ENCODE measurements at places on chromosomes 7 and 10.

DNA sequence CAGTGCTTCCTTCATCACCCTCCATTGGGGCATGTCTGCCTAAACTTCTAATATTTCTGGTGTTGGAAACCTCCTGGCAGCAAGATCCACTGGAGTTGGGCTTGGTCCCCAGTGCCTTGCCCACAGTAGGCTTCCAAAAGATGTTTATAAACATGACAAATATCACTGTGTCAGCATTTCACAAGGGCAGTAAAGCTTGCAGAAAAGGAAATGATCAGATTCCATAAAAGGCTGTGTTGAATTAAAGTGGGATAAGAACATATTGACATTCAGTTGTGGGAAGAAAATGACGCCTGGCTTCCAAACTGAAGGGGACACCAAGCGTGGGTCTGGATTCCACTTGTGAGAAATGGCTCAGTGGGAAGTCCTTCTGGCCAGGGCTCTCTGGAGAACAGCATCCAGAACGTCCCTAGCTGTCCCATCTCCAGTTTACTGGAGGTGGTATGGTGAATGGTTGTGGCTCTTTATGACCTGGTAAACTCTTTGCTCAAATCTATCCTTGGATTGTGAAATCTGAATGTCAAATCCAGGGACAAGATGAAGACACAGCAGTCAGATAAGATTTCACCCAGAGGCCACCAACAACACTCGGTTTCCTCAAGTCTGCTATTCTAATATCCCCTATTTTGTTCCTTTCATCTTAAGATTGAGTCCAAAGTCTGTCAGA is 287.2 kb downstream of the TNS3 start:
- no peak for DNase-seq

DNA sequence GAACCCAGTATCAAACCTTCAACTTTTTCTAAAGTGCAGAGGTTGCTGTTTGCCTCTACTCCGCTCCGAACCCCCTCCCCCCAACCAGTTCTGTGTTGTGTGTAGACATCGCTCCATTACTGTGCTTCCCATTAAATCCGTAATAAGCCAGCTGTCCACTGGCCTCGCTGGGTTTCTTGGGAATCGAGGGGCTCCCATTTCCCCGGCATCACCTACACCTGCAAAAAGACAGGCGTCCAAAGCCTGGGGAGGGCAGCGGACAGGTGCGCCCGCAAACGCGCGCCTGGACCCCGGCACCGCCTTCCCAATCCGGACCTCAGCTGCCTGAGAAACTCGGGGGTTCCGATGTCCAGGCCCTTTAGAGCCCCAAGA is 631 bp downstream of the RTKN2 start:
- DNase-seq: no peak

- DNase-seq: no peak
These were observed 204.1 kb downstream of the PHF14 start for GRCh38 chr7:11177793-11178192.

DNA sequence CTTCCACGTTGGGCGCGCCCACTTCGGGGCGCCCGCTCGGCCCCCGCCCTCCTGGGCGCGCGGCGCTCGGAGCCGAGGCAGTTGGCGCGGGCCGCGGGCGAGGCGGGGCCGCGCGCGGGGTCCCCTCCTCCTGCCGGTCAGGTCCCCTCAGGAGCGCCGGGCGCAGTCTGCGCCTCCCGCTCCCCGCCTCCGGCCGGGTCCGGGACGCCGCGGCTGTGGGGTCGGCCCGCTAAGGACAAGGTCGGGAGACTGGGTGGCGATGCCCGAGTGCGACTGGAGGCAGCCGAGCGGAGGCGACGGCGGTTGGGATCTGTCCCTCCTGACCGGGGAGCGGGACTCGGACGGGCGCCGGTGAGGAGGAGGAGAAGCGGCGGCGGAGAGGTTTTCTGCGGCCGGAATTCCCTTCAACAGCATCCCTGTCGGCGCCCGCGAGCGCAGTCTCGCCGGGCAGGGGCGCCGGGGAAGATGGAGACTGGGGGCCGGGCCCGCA is at the start of gene ATRNL1:
ATRNL1 (plus strand) TSS at position 80 of the 490 bp plus-strand sequence; CDS start at position 466, 386 bp downstream.
- peak; percentile 17 for DNase-seq

DNA sequence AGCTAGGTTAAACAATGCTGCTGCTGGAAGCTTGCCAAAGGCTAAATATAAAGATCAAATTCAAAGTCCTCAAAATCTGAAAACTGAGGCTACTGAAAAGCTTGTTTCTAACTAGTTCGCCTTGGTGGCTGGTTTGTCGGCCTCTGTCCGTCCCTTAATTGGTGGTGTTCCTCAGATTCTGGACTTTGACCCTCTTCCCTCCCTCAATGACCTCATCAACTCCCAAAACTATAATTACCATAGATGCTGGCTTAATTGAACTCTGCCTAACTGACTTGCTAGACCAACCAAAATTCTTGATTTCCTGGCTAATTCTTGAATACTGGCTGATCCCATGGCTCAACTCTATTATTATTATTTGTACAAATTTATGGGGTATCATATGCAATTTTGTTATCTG is 15.6 kb downstream of the ARHGAP21 start:
- DNase-seq: peak; percentile 30

- peak; percentile 62 for DNase-seq
These were observed 513 bp downstream of the ODAD2 start for GRCh38 chr10:27998178-27998953.

GRCh38 chr10:76091926-76092325 is 660.5 kb downstream of the LRMDA start:
- DNase-seq: no peak

GRCh38 chr7:2242541-2243429 is 759 bp downstream of the NUDT1 start:
- DNase-seq: peak; percentile 32

- no peak for DNase-seq
These were observed 182.1 kb downstream of the EVX1 start for GRCh38 chr7:27424749-27425148.

GRCh38 chr7:90320801-90321494 is at the start of gene FAM237B:
TSS of gene FAM237B (minus strand) at chr7:90321304. CDS start at chr7:90319748, 1,556 bp downstream.
- peak; percentile 20 for DNase-seq

GRCh38 chr7:149644754-149645153 is 128.6 kb downstream of the ZNF467 start:
- DNase-seq: no peak

DNA sequence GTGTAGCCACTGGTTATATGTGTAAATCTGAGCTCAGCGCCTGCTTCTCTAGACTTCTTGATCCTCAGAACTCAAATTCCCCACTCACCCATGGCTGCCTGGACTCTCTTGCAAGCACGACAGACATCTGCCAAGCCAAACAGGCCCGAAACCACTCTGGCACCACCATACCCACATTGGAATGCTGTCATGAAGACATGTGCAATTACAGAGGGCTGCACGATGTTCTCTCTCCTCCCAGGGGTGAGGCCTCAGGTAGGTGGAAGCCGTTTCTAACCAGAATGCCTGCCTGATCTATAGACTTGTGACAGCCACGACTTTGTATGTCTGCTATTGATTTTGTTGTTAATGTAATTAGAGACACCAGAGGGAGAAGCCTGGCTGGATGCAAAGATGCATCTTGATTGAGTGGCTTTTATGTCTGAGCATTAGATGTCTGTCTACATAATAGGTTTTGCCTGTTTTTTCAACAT is 4.0 kb downstream of the BAMBI start:
- DNase-seq: no peak

DNA sequence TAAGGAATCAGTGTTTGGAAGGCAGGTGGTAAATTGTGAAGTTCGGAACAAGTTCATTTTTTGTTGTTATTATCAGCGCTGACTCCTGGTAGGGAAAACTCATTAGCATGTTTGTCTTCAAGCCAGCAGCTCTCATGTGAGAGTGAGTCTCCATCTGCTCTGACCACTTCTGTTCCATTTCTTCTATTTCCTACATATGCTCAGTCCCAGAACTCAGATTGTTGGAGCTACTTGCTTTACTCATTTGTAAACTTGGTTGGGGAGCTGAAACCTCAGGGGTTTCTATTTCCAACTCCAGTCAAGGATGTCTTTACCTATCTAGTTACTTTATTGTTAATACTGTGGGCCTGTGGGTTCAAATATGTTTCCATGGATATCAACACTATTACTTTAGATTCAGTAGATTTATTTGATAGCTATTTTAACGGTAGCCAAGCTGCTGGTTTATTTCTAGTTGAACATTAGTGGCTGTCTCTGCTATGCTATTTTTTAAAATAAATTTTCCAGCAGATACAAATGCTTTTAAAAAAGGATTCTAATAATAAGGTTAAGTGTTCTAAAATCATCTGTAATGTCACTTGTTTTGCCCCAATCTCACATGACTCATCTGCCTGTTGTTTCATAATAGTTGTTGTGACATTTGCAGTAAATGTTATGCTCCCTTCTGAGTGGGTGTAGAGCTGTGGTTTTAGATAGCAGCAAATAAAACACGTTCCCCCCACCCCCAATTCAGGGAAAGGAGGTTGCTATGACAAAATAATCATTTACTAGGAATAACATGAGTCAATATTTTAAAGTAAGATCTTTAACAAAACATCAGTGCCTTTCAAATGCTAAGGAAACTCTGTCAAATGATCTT is 143.3 kb downstream of the HDAC9 start:
- no peak for DNase-seq

DNA sequence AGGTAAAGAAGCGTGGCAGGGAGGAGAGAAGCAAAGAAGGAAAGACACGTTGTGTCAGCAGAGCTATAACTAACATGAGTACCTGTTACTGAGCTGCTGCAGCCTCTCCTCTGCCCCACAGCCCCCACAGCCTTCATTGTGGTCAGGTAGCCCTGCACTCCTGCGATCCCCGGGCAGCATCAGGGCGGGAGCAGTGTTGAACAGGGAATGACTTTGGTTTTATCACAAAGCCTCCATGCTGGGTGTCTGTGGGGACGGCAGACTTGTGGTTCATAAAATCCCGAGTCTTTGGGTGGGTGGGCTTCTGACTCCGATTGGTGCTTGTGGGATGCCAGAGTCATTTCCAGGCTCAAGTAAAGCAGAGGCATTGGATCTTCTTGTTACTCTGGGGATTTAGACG is 14.8 kb upstream of the PRKAG2 start:
- DNase-seq: no peak

DNA sequence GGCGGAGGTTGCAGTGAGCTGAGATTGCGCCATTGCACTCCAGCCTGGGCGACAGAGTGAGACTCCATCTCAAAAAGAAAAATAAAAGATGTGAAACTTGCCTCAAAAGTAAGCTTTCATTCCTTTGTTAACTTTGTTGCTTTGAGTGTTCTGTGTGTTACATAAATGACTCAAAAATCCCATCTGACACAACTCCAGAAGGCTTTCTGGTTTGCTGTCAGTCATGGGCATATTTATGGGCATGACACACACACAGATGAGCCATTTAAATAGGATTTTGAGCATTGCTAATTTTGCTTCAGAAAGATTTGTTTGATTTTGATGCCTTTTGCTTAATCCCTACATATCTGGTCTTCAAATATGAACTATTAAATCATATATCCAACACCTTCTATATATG is 82.6 kb downstream of the CACNB2 start:
- DNase-seq: no peak

DNA sequence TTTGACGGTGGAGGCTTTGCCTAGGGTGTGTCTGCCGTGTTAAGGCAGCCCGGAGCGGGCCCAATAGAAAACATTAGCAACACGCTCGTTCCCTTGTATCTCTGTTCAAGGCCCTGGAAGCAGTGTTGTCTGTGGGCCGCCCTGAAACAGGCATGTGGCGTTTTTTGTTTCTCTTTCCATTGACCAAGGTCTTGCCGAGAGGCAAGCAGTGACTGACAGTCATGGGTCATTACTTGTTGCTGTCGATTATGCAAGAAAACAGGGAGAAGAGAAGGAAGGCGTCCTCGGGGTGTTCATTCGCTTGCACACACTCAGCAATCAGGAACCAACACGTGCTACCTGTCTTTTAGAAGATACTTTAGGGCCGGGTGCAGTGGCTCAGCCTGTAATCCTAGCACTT is 92.5 kb downstream of the EZH2 start:
- DNase-seq: no peak

DNA sequence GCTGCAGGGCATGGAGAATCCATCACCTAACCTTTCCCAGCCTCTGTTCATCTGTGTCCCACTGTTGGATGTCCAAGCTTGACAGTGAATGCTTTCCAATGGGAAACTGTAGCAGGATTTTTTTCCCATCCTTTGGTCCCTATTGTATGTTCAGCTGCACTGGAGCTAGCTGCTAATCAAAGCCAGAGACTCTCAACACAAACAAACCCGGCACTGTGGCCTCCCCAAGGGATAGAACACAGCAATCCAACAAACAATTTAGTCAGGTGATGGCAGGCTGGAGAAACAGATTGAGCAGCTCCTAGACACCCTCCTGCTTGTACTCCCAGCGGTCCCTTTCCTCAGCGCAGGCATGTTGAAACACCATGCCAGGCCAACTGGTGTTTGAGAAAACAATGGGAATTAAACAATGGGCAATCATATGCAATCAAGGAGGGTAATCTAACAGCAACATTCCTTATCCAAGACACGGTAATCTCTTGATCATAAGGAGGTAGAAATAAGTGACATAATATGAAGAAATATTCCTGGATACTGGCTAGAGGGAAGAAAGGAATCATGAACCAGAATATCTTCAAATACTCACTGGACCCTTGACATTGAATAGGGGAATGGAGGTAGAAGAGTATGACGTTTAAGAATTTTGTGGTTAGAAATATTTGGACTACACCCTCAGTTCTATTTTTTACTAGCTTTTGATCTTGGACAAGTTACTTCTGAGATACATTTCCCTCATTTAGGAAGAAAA is 15.0 kb downstream of the PTN start:
- DNase-seq: no peak

DNA sequence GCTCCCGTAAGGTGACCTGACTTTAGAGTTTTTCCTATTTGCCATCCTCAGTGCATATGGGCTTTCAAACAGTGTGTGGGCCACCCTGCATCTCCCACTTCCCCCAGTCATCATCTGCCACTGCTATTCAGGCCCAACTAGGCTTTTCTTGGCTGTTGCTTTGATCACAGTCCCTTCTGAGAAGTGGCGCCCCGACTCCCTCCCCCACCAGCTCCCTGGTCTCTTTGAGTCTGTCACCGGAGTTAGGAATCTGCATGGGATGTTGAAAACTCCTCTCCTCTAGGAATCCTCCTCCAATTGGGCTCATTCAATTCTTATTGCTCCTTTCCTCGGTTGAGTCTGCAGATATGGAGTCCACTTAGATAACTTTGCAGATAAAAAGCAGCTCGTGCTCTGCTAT is 32.1 kb downstream of the HIF1AN start:
- DNase-seq: no peak

DNA sequence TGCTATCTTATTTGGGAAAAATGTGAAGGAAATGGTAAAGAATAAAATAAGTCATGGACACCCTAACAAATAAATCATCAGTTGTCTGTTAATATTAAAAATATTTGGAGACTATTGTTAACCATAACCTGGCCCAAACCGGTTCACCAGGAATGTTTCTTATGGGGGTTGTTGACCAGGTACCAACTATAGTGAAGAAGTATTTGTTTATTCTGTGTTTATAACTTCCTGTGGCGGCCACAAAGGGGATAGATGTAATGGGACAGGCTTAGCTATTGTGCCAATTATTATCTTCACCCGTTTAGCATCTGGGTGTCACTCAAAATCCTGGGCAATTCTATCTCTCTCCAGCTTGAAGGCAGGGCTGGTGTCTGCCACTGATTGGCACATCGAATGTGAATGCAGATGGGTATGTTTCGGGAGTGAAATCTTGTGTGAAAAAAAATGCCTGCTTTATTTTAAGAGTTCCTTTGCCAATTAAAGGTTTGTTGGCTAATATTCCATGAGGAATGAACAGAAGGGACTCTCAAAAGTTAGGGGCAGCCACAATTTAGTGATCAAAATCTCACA is 500.9 kb downstream of the ARL4A start:
- DNase-seq: no peak

- DNase-seq: no peak
These were observed 629.0 kb downstream of the CCSER2 start for GRCh38 chr10:84957427-84957826.

Measured in dermis blood vessel endothelial cell (primary cell).